ENCODE measurements at places on chromosomes 11 and 22.
A peak's percentile ranks its signal among the peaks of the same experiment; 100 is the strongest.

GRCh38 chr11:114296605-114297372 lies 590 bp downstream of the NNMT start:
- no peak for DNase-seq

- DNase-seq: peak; percentile 14
Observed at GRCh38 chr11:82959987-82960778, 58.6 kb downstream of the DDIAS start.

DNA sequence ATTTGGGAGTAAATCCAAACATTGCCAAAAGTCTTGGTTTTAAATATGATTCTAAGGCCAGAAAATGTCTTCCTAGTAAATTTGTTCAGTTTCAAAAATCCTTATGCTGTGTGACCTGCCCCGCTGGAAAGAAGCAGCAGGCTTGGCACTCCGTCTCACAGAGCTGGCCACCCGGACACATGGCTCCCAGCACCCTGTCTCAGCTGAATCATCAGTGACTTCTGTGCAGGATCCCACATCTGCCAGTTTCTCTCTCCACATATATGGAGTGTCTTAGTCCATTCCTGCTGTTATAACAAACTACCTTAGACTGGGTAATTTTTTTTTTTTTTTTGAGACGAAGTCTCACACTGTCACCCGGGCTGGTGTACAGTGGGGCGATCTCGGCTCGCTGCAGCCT lies 356.7 kb downstream of the TBC1D22A start:
- no peak for DNase-seq

DNA sequence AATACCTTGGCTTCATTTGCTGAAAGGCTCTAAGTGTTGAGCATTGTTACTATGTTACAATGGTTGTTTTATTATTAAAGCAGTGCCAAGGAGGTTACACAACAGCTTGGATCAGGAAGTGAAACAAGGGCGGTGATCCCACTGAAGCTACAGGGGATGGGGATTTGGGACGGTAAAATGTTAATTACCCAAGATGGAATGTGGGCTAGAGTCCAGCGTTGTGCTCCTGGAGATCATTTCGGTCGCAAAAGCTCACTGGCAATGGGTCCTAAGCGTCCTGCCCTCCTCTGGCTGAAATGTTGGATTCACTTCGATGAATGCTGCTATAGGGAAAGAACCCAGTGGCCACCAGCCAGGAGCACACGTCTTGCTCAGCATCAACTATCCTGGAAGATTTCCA lies 48.3 kb downstream of the FAM83F start:
- DNase-seq: no peak

GRCh38 chr22:42831712-42832111 lies 25.4 kb downstream of the ARFGAP3 start:
- DNase-seq: no peak

DNA sequence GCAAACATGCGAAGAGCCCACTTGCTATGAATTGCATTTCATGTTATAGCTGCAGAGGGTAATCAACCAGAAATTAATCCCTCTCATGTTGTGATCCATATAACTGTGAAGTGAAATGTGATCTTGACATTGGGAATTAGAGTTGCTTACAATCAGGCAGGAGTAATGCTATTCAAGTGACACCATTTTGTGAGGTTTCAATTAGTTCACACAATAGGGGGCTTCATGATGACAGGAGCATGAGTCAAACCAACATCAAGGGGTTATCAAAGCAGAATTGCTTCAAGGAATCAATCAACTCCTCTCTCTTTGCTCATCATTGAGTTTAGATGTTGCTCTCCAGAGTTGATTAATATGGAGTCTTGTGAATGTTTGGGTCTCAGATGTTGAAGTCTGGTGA lies 1585.2 kb upstream of the TENM4 start:
- no peak for DNase-seq

DNA sequence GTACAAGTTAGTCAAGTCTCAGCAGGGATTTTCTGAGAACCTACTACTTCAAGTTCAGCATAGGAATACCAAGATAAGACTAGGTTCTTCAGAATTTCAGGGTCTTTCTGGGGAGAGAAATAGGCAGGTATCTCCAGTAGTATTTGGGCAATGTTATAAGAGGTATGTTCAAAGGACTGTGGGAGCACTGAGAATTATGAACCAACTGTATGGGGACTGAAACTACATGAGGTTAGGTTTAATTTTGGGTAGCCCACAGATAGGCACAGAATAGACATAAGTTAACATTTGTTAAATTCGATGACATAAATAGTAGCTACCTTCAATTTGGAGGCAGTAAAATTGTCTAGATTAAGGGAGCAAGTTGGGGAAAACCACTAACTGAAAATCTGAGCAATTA lies 9.2 kb upstream of the GAB2 start:
- no peak for DNase-seq

- no peak for DNase-seq
Observed at GRCh38 chr11:35478471-35479091, 46.8 kb downstream of the PAMR1 start.

- DNase-seq: no peak
Observed at GRCh38 chr11:116637766-116638165, 135.0 kb downstream of the BUD13 start.

DNA sequence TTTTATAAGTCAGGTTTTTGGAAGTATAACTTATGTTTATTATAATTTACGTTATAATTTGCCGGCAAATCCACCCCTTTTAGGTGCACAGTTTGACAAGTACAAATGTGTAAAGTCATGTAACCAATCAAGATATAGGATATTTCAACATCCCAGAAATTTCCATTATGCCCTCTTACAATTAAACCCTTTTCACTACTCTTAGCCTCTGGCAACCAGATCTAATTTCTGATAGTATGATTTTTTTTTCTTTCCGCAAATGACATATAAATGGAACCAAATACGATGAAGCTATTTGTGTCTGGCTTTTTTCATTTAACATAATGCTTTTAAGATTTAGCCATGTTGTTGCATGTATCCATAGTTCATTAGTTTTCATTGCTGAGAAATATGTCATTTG lies 69.5 kb upstream of the HTATIP2 start:
- DNase-seq: no peak

GRCh38 chr22:47036352-47036751 lies 273.9 kb downstream of the TBC1D22A start:
- DNase-seq: no peak

- DNase-seq: no peak
Observed at GRCh38 chr11:763073-763463, 14.2 kb downstream of the GATD1 start.

- DNase-seq: no peak
Observed at GRCh38 chr22:48424201-48424627, 1403.5 kb downstream of the BRD1 start.

GRCh38 chr11:75328426-75329277 lies 22.8 kb downstream of the ARRB1 start:
- peak; percentile 93 for DNase-seq

DNA sequence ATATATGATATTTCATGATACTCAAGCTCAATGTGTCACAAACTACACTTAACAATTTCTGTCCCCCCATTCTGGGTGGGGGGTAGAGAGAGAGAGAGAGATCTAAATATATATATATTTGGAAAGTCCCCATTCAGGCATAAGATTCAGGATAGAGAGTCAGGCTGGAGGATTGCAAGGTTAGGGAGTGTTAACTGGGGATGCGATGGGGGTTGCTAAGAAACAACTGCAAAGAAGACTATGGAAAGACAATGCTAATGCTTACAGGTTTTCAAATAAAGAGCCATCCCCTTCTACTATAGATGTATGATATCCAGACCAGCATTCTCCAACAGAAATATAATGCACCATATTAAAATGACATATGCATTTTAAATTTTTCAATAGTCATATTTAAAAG lies 79.2 kb upstream of the OR5AK2 start:
- DNase-seq: no peak

GRCh38 chr11:48083421-48083820 lies 103.1 kb downstream of the PTPRJ start:
- no peak for DNase-seq

- DNase-seq: no peak
Observed at GRCh38 chr22:42868751-42869251, 11.7 kb upstream of the ARFGAP3 start.

- no peak for DNase-seq
Observed at GRCh38 chr11:77110836-77111235, 8.2 kb downstream of the OMP start.

- DNase-seq: no peak
Observed at GRCh38 chr11:75831915-75832502, 17.0 kb downstream of the UVRAG start.

DNA sequence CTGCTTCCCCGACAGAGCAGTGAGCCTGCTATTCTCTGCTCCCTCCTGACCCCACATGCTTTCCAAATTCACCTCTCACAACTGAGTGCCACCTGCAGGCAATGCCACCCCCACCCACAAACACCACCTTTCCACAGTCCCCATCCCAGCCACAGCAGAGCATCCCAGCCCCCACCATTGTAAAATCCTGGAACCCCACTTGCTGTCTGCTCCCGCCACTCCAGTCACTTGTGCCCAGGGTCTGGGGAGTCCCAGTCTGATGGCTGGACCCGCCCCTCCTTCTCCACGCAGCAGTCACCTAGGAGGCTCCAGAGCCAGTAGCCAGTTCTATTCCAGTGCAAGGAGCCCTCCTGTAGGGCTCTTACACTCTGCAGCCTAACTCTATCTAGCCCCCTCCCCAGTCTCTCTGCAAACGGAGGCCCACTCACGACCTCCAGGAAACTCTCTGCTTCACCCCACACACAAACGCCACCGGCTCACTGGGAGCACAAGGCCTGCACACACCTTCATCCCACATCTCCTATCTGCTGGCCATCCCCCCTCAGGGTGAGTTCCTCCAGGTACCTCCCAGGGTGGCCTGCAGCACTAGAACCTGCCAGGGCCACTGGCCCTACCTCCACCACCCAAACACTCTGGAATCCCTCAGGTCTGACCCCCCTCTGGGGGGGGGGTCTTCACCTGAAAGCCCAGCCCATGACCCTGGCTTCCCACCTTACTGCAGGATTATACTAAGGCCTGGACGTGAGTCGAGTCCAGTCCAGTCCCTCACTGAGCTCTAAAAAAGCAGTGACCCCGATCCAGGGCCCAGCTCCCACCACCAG lies 1.4 kb downstream of the GNB1L start:
- no peak for DNase-seq

DNA sequence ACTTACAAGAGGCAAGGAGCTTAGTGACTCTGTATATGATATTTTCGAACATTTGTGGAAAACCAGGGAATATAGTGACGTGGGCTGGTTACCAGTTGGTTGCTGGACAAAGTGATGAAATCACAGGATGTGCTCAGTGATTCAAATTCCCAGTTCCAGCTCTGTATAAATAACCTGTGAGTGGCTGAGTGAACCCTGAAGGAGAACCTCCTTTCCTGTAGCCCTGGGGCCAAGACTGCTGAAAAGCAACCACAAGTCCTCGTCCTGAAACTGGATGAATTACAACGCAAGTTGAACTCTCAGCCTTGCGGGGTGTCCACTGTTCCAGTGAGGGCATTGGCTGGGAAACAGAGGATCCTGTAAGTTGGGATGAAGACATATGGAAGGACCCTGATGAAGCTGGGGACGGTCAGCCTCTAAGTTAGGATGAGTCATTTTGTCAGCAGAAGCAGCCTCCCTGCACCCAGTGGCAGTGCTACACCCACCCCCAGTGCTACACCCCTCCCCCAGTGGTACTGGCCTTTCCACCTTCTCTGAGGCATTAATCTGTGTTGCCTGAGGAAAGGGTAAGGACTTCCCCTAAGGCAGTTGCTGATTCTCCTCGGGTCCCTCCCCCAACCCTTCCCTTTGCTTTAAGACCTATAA lies 22.0 kb upstream of the CD81 start:
- DNase-seq: no peak

- no peak for DNase-seq
Observed at GRCh38 chr11:79021601-79022000, 419.2 kb downstream of the TENM4 start.

GRCh38 chr11:44095506-44096359 lies at the start of gene EXT2:
Gene EXT2, plus strand, starts transcription at chr11:44095678. Its CDS starts 12,035 bp downstream, at chr11:44107713.
- DNase-seq: peak; percentile 82

DNA sequence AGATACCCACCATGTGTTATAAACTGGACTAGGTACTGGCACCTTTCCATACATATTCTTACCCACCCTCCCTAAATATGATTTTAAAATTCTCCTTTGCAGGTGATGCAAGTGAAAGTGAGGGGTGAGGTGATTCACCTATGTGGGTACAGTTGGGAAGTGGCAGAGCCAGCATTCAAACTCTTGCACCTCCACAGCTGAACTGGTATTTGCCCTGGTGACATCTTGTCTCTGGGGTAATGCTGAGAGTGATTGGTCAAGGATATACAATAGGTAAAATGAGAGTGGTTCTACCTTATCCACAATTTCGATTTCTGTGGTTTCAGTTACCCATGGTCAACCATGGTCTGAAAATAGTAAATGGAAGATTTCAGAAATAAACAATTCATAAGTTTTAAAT lies 288.2 kb downstream of the MIAT start:
- DNase-seq: no peak

DNA sequence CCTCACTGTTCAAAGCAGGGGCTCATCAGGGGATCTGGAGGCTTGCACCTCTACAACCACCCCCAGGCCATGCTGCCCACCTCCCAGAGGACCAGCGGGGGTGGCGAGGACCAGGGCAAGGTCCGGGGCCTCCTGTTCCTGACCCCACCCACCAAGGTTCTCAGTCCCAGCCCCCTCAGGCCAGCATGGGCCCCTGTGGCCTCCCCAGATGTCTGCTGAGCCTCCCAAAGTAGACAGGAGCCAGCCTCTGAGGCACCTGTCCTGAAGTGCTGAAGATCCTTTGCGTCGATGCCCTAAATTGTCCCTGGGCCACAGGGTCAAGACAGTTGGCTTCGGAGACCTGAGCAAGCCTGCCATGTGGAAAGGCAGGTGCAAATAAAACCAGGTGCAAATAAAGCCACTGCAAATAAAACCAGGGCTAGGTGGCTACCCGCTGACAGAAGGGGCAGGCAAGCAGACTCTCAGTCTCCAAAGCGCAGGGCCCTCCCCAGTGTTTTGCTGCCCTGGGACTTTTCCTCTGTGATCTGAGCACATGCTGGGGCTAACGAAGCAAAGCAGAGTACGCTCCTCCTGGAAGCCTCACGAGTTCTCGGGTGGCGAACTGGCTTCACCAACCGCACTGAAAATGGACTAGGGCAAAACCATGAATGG lies 22.4 kb upstream of the ARFGAP3 start:
- DNase-seq: no peak

DNA sequence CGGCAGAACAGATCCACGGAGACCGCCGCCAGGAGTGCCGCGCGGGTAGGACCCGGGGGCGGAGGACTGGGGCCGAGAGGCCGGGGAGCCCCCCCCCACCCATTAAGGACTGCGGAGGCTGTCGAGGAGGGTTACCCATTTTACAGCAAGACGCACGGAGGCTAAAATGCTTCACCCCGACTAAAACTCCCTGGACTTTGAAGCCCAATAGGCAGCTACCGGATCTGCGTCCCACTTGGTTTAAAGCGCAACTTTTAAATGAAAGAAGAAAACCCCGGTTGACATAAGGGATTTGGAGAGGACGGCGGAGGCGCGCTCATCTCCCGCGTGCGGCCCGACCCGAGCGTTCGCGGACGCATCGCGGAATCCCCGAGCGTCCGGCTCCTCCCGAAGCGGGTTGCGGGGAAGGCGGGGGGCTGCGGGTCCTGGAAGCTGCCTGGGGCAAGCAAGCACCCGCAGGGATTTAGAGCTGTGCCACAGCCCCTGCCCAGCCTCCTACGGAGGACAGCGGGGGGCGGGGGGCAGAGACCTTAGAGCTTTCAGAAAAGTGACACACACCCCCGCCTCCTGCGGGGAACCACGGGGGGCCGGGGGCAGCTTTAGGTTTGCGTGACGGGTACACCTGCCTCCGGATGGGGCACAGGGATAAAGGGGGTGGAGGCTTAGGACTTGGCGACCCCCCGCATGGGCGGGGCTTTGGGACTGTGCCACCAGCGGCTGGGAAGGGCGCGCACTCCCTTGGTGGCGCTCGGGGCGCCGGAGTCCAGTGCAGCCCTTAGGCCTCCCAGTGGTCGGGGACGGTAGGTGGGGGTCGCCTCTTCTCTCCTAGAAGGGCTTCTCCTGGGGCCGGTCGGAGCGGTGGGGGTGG lies 760 bp upstream of the CELSR1 start:
- no peak for DNase-seq
